ENCODE measurements at places on chromosomes 11 and 22.

DNA sequence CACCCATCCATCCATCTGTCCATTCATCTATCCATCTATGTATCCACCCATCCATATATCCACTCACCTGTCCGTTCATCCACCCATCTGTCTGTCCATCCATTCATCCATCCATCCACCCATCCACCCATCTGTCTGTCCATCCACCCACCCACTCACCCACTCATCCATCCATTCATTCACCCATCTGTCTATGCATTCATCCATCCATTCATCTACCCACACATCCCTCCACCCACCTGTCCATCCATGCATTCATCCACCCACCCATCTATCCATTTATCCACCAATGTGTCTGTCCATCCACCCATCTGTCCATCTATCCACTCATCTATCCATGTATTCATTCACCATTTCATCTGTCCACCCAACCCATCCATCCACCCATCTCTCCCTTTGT lies 33.3 kb downstream of the NADSYN1 start:
- DNase-seq = no peak

DNA sequence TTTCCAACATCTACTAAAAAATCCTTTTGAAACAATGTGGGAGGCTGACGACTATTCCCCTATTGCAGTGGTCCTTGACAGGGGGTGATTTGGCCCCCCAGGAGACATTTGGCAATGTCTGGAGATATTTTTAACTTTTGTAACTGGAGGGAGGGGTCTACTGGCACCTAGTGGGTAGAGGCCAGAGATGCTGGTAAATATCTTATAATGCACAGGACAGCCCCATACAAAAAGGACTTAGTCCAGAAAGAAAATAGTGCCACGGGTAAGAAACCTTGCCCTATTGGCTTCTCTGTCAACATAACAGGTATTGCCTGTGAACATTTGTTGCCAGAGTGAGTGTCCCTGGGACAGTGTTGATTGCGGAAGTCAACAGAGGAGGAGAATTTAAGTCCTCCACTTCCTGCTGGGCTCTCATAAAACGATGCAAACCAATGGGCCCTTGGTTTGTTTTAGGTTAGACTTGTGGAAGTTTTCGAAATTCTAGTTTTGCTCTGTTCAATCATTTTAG lies 101.6 kb downstream of the MAML2 start:
- DNase-seq = no peak

DNA sequence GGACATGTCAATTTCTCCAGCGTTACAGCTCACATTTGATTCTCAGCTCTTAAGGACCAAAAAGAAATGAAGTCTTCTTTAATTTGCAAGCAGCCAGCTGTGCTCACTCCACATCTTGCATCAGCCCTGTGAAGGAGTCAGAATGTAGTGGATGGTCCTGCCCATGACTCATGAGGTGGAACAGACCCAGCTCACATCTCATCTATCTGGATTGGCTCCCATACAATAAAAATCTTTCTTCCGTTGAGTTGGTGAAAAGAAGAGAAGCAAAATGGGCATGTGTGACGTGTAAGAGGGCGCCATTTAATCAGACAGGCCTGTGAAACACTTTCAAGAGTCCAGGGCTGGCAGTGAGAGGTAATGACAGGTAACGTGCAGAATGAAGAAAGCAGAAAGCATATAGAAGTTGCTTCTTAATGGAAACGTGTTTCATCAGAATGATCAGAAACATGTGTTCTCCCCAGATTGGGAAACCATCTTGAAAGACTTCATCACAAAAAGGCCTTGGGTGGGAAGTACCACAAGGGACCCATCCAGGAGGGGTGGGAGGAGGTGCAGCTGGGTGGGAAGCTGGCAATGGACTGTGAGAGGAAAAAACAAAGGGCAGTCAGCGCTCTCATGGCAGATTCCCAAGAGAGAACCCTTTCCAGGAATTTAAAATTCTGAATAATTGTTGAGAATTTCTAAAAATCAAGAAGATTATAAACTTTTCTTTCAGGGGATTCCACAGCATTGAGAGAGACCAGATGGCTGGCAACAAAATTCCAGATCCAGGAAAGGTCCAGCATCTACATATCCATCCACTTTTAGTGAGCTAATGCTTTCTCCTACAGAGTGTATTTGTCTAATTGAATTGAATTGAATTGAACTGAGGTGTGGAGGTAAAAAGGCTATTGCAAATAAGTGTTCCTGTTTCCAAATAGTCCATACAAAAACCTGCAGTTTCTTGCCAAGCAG lies 57.0 kb downstream of the ETS1 start:
- DNase-seq = no peak

GRCh38 chr22:43126501-43127165 lies 16.1 kb downstream of the BIK start:
- no peak for DNase-seq

DNA sequence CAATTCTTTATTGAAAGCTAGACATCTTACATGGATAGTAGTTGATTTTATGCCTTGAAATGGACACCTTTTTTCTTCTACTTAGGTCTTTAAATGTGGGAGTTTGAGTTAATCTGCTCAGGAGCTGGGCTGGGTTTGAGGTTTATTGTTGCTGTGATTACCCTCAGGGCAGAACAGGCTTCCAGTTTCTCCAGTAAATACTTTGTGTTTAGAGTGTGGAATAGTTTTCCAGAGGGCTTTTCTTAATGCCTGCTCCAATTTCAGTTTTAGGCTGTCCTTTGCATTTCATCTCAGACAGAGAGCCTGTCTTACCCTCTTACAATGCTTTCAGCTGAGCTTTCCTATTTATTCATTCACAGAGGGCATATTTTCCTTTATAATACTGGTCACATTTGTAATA lies 69.9 kb upstream of the ADORA2A start:
- no peak for DNase-seq

DNA sequence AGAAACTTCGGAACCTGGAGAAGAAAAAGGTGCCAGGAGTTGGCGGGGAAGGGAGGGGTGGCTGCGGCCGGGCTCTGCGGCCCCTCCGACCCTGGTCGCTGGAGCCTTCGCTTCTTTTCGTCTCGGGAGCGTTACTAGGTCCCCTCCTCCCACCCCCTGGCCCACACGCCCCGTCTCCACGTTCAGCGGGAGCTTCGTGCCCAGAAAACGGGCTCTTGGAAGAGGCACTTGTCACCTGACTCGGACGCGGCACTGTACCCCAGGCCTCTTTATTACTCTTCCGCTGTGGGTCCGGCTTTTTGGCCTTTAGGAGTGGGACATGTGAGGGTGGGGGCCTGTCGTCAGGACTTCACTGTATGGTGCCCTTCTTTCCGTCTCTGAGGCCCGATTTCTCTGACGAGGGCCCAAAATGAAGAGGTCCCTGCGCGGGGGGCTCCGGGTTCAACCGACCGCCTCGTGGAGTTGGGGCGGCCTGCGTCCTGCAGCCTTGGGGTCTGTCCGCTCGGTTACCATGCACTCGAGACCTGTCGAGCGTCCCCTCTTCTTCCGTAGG lies 1.2 kb downstream of the CAPRIN1 start:
- no peak for DNase-seq

- no peak for DNase-seq
Measured at GRCh38 chr11:69823641-69824265, 4.5 kb upstream of the FGF3 start.

DNA sequence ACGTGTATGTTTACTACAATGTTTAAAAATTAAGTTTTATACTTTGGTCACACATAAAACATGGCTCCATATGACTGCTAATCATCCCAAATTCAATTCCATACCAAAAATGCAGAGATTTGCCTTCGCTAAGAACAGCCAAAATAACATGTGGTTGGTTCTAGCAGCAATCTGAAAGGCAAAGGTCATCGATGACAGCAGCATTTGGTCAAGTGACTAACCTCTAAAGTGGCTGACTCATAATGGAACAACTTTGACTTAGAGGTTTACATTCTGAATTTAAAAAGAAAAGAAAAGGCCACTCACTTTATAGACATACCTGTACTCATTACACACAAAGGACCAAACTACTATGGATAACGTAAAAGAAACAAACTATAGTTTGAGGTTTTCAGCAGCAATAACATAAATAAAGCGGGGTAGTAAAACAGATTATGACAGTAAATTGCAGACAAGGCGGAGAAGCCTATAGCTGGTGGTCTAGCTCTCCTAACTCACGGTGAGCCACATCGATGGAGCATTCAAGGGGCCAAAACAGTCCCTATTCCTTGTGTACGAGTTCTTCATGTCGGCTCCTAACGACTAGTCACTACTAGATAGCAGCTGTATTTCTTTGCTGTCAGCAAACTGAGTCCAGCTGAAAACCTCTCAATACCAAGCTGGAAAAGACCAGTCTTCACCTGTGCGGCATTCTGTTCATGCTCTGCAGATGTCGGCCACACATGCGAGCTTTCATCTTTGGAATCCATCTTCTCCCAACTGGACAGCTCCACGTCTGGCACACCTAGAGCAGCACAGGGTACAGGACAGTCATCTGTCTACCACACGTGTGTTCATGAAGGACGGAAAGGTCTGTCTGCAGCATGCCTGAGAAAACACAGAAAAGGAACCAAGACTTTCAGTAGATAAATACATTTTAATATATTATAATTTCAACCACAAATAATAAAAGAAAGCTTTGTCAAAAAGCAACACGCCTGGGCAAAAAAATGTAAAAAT lies 42.1 kb downstream of the PRDM10 start:
- no peak for DNase-seq

- no peak for DNase-seq
Measured at GRCh38 chr22:38697425-38698089, 3.2 kb downstream of the JOSD1 start.

DNA sequence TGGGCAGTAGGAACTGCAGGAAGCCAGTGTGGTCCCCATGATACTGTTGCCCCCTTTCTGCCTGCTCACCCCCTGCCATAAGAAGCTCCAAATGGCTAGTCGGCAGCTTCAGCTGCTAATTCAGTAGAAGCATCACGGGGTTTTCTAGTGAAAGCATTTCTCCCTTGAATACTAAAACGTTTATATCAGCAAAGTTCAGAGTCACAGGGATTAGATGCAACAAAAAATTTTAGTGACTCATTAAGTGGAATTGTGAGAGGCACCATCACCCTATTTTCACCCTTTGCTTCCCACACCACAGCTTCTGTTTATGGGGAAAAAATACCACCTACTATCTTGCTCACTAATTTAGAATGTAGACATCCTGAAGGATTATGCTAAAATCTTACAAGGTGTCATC lies 25.2 kb downstream of the RAB39A start:
- no peak for DNase-seq

Data from stimulated activated CD8-positive, alpha-beta memory T cell treated with anti-CD3 and anti-CD28 coated beads, Interleukin-12 subunit alpha, Interleukin-12 subunit beta, amount 100 ng/mL, for 1 hour (primary cell).